ENCODE measurements at places on chromosomes 1 and 21.

GRCh38 chr21:39187141-39187540 lies 3.9 kb upstream of the PSMG1 start:
- DNase-seq = no peak

DNA sequence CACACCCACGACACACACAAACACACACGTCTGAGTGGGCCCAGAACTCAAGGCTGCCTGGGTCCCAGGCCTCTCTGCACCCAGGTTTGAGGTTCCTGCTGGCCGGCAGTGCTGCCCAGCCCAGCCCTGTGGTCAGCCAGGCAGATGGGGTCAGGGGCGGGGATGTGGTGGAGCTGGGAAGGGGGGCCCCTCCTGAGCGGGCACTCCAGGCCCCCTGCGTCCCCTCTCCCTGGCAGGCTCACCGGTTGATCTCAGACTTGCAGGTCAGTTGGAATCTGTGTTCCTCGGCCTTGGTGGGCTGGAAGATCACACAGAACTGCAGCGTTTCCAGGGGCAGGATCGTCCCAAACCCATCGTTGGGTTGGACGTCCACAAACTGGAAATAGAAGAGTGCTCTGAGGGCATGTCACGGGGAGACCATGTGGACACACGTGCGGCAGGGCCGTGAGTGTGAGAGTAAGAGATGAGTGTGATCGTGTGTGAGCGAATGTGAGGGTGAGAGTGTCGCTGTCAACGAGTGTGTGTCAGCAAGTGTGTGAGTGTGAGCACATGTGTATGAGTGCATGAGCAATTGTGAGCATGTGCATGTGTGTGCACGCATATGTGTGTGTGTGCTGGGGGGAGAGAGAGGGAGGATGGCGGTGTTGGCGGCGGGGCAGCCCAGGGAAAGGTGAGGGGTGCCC lies 19.7 kb upstream of the TMEM52 start:
- no peak for DNase-seq

DNA sequence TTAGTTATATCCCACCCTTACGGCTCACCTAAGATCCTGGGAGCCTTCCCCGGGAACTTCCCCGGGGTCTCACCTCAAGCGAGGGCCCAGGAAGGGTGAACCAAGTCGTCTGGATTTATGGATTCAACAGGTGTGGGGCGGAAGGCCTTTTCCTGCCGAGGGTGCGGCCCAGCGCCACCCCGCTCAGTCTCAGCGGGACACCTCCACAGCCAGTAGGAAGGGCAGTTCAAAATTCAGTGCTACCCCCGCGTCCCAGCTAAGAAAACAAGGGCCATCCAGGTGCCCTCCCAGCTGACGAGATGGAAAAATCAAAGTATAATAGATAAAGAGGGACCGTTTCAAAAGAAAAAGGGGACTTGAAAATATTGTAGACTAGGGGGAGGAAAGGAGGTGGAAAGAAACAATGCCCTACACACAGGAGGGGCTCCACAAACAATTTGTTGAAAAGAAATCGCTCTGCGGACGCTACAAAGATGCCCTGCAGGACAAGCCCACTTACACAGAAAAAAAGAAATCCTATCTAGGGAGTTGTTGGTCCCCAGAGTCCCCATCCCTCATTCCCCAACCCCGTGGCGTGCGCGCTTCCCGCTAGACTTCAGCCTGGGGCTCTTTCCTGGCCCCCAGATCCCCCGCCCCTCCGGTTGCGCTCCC lies 1.3 kb downstream of the SLC2A1 start:
- DNase-seq = no peak

- DNase-seq = no peak
Measured at GRCh38 chr1:64895500-64895899, 70.8 kb downstream of the JAK1 start.

GRCh38 chr1:235329139-235329902 lies 951 bp downstream of the GGPS1 start:
- DNase-seq = no peak

DNA sequence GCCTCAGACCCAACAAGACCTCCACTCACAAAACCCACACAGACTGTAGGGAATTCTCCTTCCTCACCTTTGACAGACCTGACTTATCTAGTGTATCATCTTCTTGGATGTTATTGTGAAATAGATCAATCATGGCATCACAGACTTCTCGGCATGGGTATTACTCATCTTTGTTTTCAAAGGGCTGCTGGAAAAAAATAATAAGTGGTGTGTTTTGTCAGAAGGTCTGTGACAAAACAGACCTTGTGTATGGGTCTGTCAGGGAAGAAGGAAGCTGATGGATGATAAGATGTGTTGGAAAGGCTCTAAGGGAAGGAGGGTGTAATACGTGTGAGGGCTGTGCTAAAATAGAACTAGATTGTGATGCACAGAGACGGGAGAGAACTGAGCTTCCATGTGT lies 13.9 kb upstream of the S100A7 start:
- DNase-seq = no peak

DNA sequence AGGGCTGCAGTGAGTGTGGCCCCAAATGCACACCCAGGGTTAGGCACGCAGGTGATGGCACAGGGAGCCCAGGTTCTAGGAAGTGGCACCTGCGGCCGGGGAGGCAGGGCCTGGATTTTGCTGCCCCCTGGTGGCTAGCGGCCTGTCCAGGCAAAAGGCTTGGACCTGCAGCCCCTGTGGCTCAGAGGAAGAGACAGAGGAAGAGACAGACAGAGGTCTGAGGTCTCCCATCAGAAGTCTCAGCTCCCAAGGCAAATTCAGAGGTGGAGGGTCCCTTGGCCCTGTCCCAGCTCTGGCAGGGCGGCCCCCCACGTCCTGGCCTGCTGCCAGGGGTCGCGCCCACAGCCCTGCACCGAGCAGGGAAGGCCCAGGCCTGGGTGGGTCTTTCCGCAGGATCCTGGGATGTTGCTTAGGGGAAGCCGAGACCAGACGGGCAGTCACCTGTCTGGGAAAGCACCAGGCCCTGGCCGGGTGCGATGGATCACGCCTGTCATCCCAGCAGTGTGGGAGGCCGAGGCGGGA lies 8.0 kb upstream of the TNFRSF14 start:
- no peak for DNase-seq

DNA sequence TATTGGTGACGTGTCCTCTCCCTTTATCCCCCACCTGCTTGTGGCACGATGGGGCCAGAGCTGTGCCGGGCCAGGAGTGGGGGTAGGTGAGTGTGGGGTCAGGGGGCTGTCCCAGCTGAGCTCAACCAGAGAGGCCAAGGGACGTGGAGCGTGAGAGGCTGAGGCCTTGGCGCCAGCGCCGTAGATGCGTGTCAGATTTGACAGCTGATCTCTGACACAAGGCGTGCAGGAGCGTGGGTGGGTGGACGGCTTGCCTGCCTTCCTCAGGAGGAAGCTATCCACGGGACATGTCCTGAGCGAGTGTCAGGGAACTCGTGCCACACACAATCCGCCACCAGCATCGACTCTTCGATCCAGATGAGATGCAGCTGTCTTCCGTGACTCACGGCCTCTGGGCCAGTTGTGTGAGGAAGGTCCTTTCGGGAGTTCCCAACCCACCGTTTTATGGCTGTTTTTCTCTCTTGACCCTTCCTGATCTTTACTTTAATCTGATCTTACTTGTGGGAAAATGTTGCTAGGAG lies 56.7 kb downstream of the SPSB1 start:
- no peak for DNase-seq

DNA sequence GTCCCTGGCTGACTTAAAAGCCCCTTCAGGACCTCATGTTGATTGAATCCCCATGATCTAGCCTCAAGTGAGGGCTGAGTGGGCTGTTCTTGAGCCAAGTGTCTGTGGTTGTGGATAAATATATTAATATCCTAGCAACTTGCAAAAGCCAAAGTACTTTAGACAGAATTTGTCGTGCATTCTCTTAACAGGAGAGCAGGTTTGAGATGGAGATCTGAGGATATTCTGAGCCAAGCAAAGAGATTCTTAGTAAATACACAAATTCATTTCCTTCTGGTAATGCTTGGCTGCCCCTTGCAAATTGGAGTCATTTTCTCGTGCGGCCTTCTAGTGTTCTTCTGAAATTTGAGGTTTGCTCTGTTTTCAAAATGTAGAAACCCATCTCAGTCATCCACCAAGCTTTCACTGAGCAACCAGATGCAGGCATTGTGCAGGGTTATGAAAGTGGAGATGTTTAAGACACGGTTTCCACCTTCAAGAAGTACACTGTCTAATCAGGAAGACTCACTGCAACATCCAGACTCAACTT lies 242.1 kb upstream of the JUN start:
- no peak for DNase-seq

DNA sequence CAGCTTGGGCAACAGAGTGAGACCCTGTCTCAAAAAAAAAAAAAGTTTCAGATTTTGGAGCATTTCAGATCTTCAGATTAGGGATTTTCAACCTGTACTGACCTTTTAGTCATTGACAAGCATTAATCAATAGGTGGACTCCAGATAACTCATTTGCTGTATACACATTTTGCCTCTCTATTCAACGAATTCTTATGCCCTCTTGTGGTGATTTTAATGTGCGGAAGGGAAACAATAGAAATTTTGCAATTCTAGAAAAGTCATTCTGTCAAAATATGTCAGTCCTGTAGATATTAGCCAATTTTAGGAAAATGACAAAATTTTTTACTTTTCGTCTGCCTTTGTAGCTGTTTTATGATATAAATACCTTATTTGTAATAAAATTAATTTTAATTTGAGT lies 11.6 kb upstream of the OR2G2 start:
- DNase-seq = no peak

DNA sequence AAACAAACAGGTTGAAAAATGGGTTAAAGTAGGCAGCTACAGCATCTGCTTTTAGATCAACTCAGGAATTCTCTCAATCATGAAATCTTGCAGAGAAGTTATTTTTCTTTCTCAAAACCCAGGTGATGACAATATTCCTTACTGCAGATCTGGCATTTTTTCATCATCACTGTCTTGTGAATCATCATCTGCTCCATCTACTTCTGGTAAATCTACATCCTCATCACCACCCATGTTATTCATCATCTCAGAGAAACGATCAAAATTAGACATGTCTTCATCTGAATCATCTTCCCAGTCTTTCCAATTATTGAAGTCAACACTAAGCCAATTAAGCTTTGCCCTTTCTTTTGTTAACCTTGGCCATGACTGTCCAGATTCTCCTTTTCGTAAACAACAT lies 21.8 kb downstream of the GBP2 start:
- DNase-seq = no peak

- no peak for DNase-seq
Measured at GRCh38 chr1:69737527-69738185, 169.9 kb downstream of the LRRC7 start.

- DNase-seq = no peak
Measured at GRCh38 chr1:184262109-184262508, 124.7 kb upstream of the C1orf21 start.

DNA sequence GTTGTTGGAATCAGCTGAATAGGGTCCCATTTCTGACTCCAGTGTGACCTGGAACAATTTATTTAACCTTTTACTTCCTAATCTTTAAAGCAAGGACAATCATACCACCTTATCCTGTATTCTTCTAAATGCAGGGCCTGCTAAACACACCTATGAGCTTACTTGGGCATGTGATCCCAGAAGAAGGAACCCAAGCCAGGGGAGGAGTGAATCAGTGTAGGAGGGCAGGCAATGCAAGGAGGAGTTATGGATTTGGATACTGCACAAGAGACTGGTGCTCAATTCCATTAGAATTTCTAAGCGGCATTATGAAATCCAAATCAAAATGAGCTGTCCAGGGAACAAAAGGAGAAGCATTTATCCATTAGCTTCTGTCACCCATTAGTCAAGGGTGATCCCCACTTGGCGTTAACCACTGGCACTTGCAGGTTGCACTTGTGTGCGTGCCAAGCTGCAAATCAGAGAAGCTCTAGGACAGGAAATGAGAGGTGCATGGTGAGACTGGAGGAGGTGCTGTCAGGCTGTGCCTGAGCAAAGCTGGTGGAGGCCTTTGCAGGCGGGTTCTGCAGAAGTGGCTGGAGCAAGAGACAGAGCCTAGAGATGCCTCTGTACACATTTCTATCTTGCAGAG lies 297.2 kb upstream of the PLXNA2 start:
- DNase-seq = no peak

- DNase-seq = no peak
Measured at GRCh38 chr1:15341634-15342407, 67.9 kb upstream of the EFHD2 start.

DNA sequence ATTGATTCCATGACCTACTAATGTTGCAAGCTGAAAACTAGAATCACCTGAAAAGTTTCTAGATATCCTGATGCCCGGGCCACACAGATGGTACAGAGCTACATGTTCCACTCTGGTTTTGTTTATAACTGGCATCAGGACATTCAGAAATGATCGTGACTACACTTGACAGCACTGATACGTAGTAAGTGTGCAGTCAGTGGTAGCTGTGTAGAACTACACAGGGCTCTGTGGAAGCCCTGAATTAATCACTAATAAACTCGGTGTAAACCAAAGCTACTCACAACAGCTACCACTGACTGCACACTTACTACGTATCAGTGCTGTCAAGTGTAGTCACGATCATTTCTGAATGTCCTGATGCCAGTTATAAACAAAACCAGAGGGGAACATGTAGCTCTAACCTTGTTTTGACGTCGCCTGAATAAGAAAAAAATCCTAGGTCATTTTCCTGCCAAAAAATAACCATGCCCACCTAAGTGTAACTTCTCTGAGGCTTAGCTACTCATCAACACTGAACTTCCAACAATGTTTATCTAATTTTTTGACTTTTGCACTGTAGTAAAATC lies 149.7 kb downstream of the TGFBR3 start:
- no peak for DNase-seq

DNA sequence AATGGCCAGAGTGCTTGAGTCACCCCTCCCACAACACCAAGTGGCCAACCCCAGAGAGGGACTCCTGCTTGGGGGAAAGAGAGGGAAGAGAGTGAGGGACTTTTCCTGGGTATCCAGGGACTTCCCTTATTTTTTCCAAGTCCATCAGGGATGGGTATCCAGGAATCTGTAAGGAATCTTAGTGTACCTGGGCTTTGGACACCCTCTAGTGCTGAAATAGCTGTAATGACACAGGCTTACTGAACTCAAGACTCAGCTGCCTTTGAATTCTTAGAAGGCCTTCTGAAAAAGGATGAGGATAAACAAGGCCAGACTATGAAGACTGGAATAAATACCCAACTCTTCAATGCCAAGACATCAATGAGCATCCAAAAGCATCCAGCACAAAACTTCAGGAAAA lies 12.0 kb downstream of the TSHB start:
- DNase-seq = no peak

- no peak for DNase-seq
Measured at GRCh38 chr1:31775210-31775999, 11.3 kb upstream of the ADGRB2 start.

- DNase-seq = no peak
Measured at GRCh38 chr1:235205687-235206086, 44.6 kb upstream of the RBM34 start.

- DNase-seq = no peak
Measured at GRCh38 chr1:201038186-201038876, 14.8 kb upstream of the KIF21B start.

DNA sequence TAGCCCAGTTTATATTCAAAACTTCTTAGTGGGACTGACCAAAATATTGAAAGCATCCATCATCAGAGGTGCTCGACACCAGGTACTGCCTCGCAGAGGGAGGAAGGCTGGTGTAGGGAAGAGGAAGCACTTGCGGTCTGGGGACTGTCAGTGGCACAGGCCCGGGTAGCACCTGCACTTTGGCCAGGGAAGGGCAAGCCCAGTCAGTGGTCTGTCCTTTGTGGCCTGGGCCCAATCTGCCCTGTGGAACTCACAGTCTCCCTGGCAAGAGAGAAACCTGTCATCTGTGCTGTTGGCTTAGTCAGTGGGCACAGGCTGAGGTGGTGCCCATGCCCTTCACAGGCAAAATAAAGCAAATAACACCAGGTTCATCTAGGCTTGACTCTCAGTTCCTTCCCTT lies 77.4 kb downstream of the SYT6 start:
- no peak for DNase-seq

- DNase-seq = no peak
Measured at GRCh38 chr1:17023573-17023972, 11.8 kb upstream of the ATP13A2 start.

GRCh38 chr1:60895252-60895651 lies 187.1 kb upstream of the NFIA start:
- no peak for DNase-seq

Measured in NCI-H187 treated with DMSO at 0.1 percent for 48 hours (cell line).